Activated CD8-positive, alpha-beta T cell treated with anti-CD3 and anti-CD28 coated beads for 36 hours (primary cell): ENCODE measurements at places on chromosomes 2 and 18. TPM values are rescaled to one million over a fixed set of nuclear protein-coding genes. Genes with fewer than 3 reads are reported as not detected.

- no peak for DNase-seq
Measured at GRCh38 chr2:70870790-70871189, 35.2 kb upstream of the CD207 start.

DNA sequence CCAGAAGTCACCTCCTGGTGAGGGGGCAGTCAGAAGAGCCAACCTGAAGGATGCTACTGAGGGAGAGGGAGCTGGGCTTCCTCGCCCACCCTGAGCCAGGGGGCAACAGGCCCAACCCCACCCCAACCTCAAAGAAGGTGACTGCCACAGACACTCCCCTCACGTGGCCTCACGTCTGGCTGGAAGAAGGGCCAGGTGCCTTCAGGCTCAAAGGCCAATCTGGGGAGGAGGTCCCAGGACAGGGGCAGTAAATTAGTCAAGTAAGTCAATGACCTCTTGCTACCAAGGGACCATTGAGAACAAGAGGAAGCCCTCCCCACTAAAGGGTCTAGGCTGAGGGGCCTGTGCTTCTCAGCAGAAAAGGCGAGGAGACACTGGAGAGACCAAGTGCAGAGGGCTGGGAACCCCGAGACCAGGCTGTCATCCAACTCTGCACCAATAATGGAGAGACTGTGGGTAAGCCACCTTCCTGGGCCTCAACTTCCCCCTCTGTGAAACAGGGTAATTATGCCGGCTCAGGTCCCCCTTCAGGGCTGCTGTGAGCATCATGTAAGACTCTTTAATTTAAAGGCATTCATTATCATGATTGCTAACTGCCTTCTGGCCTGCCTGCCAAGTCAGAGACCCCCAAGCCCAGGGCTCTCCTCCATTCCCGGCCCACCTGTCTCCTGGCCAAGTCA, 20.2 kb upstream of the TNS1 start:
- no peak for DNase-seq

The OXER1 gene
- total RNA-seq = not detected

The HRH4 gene
- total RNA-seq = not detected

DNA sequence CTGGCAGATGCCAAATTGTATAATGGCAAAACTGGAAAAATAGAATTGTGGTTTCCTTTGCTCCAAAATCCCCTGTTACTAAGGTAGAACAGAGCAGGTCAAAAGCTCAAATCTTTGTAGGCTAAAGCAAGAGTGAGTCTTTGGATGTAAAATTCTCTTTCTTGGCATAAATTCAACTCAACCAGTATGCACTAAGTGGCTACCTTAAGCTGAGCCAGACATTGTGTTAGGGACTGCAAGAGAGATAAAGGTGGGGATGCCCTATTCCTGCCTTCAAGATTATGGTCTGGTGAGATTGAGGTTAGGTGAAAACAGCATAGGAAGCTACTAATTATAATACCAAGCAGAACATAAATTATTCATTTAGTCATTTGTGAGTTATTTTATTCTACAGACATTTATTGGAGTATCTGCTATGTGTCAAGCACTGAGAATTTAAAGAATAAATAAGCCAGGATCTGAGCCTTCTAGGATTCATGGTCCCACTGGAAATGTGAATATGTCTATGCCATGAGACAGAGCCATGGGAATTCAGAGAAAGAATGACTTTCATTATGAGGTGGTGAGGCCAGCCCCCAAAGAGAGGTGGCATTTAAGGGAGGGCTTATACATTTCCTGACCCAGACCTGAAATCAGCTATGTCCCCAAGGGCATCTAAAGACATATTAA, 198.0 kb upstream of the NCKAP5 start:
- no peak for DNase-seq

DNA sequence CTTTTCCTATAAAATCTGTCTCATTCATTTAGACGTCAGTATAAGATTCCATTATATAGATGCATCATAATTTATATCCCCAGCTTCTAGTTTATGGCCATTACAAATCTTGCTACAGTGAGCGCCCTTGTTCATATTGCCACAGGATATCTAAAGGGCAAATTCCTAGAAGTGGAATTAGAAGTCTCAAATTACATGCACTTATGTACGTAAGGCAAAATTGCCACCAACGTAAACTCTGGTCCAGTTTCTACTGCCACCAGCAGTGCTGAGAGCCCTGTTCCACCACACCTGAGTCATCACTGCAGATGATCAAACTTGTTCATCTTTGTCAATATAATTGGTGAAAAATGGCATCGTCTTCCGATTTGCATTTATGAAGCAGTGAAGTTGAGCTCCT, 90.9 kb upstream of the ID2 start:
- DNase-seq = no peak

The GLS gene
- total RNA-seq = 218 TPM

The CNRIP1 gene
- total RNA-seq = not detected

The LIMS2 gene
- total RNA-seq = 23.6 TPM

The GAL3ST2 gene
- 0.95 TPM for total RNA-seq

DNA sequence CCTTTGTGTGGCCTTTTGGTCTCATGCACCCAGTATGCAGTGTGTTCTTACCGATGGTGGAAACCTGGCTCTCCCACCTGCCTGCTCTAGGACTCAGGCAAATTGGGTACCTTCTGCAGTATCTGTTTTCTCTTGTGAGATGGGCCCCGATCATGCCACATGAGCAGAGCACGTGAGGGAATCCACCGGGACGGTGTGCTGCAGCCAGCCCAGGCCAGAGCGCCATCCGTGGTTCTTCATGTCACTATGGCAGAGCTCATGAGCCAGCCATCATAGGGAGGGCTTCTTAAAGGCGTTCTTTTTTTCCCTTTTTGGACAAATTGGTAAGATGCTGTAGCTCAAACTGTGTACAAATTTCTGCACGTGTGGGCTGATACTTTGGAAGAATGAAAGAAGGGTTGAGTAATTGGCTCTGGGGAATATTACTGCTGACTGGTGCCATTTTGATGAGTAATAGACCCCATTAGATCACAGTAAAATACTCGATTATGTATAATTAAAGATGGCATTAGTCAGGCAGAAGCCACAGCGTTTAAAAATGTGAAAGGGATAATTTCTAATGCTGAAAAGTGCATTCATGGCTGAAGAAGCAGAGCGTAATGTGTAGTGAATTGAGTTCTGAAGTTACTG, 19.2 kb downstream of the SH3RF3 start:
- no peak for DNase-seq

DNA sequence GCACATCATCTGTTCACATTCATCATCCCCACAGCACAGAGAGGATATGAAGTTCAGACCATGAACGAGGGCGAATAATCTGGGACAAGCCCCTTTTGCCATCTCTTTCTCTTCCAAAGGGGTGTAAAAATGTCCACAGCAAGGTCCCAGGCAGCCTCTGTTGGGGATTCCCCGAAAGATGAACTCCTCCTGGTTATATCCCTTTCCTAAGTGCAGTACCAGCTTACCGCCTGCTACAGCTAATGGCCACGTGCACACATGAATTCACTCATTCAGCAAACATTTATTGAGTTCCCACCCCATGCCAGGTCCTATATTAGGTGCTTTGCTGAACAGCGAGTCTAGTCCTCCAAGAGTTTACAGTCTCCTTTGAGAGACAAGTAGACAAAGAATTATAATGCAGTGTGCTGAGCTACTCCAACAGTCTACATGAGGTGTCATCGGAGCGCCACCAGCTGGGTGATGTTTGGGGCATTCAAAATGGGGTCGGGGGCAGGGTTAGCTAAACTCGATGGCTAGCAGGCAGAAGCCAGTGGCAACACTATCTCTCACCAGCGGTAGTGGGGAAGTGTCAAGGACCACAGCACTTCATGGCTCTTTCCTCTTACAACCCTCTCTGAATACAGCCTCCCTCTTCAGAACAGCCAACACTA, 228.9 kb downstream of the TMEM163 start:
- peak; percentile 7 for DNase-seq

DNA sequence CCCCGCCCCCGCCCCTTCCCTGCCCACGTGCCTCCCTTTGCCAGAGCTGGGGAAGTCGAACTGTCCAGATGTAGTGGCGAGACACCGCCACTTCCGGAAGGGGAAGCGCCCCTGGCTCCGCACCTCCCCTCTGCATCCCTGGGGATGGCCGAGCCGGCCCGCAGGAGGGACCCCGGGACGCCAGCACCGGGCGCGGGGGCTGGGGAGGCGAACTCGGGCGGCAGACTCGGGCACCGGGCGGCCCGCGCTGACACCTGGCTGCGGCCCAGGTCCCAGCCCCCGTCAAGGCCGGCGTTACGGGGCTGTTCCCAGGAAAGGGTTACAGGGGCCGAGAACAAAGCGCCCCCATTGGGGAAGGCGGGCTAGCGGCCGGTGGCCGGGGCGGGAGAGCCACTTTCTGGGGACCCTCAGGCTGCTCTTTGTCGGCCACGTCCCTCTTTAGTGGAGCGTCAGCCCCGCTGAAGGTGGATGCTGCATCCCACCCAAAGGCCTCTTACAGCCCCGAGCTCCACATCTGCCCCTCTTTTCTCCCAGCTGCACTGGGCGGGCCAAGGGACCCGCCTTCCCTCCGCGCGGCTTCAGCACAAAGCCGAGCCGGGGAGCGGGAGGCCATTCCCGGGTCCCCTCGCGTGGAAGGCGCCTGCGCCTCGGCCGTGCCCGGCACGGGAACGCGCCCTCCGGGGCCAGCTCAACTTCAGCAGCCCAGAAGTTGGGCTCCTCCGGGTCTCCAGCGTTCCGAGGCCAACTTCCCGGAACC, 1.3 kb downstream of the SDC1 start:
- DNase-seq = peak; percentile 6

DNA sequence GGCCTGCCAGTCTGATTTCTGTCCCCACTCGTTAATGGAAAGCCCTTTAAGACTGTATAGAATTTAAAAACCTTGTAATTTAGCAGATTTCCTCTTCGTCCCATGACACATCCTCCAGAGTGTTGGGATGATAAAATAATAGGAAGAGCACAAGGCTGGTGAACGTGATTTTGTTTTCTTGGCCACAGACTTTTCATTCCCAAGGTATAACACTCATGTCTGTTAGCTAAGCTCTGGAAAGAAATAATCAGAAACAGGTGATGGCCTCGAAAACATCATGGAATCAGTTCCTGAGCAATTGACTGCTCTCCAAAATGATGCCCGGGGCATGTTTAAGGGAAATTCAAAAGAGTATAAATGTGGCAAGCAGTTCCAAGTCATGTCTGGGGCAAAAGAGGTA, 337.8 kb upstream of the TCF4 start:
- DNase-seq = no peak

The GKN1 gene
- not detected for total RNA-seq

- DNase-seq = no peak
Measured at GRCh38 chr2:199968126-199968525, 12.7 kb downstream of the MAIP1 start.

DNA sequence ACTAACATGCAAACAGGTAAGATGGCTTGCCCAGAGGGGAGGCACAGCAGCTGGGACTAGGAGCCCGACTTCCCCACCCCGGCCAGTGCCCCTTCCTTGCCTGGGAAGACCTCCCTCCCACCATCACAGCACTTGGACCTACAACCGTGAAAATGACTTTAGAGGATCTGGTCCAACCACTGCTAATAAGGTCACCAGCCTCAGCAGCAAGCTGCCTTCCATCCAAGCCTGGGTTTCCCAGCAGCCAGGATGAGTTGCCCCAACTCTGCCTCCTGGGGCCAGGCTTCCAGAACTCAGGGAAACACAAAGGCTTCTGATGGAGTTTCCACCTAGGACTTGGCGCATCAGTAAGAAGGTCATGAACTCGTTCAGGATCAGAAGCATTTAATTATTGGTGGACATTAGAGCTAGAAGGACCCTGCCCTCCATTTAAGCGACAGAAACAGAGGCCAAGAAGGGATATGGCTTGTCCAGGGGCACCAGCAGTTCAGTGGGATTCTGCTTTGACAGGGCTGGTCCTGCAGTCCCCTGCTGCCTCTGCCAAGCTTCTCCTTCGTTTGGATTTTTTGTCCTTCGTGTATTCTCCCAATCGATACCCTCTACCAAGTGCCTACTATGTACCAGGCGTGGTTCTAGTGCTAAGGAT, 403.0 kb upstream of the ID2 start:
- DNase-seq = no peak

GRCh38 chr2:156339110-156339847, 6.8 kb upstream of the NR4A2 start:
- DNase-seq = peak; percentile 26

- no peak for DNase-seq
Measured at GRCh38 chr18:63869851-63870250, 17.7 kb upstream of the SERPINB2 start.

DNA sequence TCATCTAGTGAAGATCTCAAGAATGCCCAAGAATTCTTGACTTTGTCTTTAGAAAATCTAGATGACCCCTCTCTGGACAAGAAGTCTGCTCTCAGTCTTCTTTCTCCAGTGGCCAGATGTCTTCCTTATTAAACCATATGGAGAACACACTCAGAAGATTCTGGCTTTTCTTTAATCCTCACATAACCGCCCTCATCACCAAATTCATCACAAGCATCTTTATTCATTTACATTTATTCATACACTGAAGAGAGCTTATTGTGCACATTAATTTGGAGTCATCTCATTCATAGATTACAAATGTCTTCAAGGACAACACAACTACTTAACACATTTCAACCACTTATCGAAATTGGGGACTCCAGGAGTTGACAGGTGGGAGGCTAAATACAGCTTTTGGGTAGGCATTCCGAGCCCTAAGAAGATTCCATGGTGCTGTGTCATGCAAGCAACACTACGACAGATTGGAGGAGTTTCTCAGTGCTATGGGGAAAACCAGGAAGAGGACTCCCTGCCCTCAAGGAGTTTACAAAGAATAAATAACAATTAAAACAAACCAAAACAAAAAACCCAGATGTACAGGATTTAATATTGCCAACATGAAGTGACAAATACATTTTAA, 64.8 kb upstream of the LCLAT1 start:
- DNase-seq = no peak

DNA sequence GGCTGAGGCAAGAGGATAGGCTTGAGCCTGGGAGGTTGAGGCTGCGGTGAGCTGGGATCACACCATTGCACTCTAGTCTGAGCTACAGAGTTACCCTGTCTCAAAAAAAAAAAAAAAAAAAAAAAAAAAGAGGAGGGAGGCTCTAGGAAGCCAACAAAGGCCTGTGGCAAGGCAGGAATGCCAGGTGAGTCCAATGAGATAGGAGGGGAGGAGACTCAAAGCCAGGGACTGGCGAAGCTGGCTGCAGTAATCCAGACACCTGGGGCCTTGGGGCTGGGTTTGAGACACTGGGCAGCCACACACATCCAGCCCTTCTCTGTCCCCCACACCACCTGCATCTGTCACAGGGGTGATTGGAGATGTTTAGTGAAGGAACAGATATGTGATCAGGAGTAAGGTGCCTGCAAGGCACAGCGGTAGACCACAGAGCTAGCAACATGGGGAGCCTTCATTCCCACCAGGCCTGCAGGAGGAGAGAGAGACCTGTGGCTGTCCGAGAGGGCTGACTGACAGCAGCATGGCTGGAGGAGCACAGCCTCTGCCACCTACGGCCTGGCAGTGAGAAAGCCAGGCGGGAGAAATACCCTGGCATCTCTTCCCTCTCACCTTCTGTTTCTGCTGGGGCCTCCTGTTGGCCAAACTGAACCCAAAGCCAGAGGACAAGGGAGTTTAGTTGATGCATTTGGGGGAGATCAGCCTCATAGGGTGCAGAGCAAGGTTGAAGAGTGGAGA, 9.5 kb downstream of the CHPF start:
- no peak for DNase-seq

DNA sequence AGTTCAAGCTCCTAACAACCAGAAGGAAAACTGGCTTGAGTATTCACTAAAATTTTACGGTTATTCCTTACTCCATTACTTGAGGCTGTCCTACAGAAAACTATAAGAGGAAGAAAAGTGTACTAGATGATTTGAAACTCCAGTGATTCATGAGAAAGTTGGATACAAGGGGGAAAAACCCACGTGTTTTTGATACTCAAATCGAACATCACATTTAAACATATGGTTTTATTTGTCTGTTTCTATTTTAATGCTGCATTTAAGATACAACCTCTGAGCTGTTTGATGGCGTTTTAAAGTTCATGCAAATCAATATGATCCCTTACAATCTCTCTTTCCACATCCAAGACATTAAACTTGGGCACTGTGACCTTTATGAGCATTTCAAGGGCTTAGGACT, 125.1 kb upstream of the LMAN1 start:
- DNase-seq = no peak
